Nephron progenitor cell (in vitro differentiated cells): ENCODE measurements at places on chromosomes 11 and 22.

GRCh38 chr11:22347857-22348487, 9.8 kb downstream of the SLC17A6 start:
- DNase-seq, result no peak

DNA sequence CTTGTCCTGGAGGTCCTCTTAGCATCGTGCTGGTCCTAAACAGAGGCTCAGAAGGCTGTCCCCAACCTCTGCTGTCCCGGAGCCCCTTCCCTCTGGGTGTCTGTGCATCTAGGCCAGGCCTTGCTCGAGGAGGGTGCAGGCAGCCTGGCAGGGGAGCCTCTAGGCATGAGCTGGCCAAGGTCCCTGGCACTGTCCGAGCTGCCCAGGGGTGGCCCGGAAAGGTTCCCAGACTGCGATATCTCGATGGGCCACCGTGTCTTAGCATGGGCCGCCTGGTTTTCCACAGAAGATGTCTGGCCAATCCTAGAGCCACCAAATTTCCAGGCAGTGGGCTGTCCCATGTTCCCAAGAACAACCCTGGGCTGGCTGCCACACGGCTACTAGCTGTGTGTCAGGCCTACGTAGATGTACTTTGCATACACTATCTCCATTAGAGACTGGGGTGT, 24.6 kb upstream of the SMIM38 start:
- DNase-seq, result no peak

GRCh38 chr11:119545978-119546915, 123.3 kb upstream of the THY1 start:
- DNase-seq, result no peak

GRCh38 chr11:122754553-122755322, 83.6 kb upstream of the CRTAM start:
- no peak for DNase-seq

DNA sequence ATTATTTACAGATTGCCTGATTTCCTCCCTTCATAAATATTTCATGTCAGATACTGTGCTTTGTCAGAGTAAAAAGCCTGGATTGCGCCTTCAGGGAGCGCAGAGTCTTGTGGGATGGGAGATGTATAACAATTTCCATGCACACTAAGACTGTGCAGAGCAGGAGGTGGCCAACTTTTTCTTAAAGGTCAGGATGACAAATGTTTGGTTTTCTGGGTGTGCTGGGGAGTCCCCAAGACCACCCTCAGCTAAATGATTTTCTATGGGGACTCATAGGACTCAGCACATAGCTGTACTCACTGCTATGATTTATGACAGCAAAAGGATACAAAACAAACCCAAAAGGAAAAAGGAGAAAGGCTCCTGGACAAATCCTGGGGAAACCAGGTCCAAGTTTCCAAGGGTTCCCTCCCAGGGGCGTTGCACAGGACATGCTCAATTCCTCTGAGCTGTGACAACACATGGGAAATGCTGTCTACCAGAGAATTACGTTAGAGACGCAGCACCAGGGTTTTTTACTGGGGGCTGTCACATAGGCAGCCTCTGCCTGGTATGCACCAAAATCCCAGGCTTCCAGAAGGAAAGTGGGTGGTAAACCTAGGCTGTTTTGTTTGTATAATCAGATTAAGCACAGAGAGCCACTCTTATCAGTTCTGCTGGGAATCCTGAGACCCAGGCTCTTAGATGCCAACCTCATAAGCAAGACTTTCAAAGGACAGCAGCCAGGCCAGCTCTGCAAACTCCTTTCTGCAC, 59.1 kb downstream of the CSNK2A3 start:
- DNase-seq, result no peak

DNA sequence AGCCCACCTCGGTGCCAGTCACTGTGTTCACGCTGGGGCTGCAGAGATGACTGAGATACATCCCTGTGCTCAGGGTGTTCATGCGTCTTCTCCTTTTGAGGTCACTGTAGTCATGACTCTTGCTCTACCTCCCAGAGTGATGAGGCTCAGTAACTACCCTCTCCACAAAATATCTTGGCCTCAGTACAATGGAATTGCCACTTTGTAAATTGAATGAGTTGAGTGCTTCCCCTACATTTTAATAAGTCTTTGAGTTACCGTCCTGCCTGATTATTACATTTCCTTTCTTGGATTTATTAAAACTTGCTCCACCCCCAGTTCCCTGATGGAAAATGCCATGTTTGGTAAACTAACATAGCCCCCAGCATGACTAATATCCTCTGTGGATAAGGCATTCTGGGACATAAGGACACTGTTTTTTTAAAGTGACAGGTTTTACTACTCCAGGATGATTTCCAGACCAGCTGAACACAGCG, 15.9 kb downstream of the PRSS23 start:
- DNase-seq, result no peak

GRCh38 chr11:76845069-76845468, 15.6 kb upstream of the ACER3 start:
- no peak for DNase-seq

- DNase-seq, result no peak
These were observed 279.9 kb downstream of the BRD1 start for GRCh38 chr22:49547751-49548239.

DNA sequence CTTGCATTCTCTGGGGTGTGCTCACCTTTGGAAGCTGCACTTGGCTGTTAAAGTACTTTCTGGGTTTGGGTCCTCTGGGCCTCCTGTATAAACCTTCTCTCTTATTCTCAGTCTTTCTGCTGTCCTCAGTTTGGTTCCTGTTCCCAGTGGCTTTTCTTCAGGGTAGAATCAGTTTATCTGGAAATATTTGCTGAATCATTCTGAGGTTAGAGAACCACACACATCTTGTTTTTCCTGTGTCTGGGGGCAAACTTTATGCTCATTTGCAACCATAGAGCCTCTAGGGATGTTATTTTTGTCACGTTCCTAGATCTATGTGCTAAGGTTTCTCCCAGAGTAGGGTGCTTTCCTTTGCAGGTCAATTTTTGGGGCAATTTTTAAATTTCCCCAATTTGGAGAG, 224.3 kb upstream of the C11orf87 start:
- no peak for DNase-seq

- DNase-seq, result no peak
These were observed 1.5 kb downstream of the APOBEC3H start for GRCh38 chr22:39098576-39098975.

DNA sequence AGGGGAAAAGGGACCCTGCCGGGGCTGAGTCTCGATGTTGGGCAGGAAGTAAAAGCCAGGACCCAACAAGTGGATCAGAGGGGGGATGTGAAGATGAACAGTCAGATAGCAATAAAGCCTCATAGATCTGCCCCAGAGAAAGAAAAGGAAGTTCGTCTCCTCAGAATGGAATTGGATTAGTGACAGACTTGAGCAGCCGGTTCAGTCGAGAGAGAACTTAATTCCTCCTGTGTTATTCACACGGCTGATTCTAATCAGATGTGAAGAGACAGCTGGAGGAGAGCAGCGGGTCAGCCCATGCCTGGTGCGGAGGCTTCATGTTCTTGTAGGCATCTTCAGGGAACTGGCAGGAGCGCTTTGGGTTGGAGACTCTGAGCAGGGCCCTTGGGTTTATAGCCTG, 29.3 kb upstream of the CABP7 start:
- no peak for DNase-seq

GRCh38 chr11:61659413-61660196, 20.6 kb upstream of the DAGLA start:
- no peak for DNase-seq

- DNase-seq, result no peak
These were observed 28.7 kb upstream of the CTR9 start for GRCh38 chr11:10722307-10722706.

- no peak for DNase-seq
These were observed 59.3 kb downstream of the CACNA1I start for GRCh38 chr22:39629851-39630250.

DNA sequence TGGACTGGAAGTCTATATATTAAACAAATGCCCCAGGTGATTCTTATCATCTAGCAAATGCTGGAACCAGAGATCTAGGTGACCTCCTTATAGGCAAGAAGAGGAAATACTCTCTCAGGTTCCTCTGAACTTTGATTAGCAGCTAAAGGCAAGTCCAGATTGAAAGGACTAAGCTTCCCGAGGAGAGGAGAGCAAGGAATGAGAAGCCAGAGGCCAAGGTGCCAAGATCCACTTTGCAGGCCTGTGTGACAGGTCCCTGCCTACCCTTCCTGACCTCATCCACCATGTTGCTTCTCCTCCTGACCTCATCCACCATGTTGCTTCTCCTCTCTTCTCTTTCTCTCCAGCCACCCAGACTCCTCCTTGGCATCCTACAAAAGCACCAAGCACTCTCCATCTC, 173.2 kb downstream of the LARGE1 start:
- no peak for DNase-seq

DNA sequence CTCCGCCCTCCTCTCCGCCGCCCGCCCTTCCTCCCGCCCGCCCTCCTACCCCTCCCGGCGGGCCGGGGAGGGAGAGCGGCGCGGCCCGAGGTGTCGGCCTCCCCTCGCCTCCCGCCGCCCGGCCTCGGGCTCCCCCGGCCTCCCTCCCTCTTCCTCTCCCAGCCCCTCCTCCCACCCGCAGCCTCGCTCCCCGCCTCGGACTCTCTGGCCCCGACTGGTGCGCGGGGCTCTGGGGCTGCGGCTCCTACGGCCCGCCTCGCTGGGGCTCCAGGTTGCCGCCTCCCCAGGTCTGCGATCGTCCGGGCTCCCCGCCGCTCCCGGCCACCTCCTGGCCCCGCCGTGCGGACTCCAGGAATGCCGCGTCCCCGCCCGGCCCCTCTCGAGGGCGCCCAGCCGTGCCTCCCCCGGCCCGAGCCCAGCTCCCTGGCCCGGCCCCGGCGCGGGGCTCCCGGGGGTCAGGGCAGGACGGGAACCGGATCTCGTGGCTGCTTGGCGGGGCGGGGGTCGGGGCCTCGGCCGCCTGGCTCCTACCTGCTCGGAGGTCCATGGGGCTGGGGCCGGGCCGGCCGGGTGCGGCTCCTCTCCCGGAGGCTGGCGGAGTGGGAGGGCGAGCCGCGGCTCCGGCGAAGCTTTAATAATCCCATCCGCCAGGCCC, at the start of gene CLCF1:
CLCF1 (minus strand) TSS at position 606 of the 655 bp plus-strand sequence; CDS start at position 547, 59 bp downstream.
- DNase-seq, result peak; percentile 73

- no peak for DNase-seq
These were observed 7.5 kb downstream of the RASD2 start for GRCh38 chr22:35547987-35548721.

- no peak for DNase-seq
These were observed 45.8 kb downstream of the MIAT start for GRCh38 chr22:26702906-26703830.

- DNase-seq, result no peak
These were observed 16.7 kb upstream of the PARVG start for GRCh38 chr22:44164031-44164430.

- DNase-seq, result no peak
These were observed 31.3 kb downstream of the CYTH4 start for GRCh38 chr22:37313376-37314314.
